ENCODE measurements at places on chromosomes 2 and 18.

DNA sequence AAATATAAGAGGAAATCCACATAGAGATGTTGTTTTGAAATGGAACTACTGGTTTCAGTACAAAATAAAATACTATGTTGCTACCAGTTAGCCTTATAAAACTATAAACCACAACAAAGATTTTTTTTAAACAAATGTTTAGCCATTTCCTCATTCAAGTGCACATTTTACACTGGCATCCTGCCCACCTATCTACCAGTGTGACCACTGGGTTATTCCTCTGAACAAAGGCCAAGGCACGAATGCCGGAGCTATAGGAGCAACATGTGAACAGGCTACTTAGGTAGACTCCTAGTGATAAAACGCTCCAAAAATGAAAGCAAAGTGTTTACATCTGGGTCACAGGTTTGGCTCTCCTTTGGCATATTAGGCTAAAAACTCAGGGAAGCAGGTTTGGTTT, 31.8 kb upstream of the SULT1C4 start:
- DNase-seq = no peak

DNA sequence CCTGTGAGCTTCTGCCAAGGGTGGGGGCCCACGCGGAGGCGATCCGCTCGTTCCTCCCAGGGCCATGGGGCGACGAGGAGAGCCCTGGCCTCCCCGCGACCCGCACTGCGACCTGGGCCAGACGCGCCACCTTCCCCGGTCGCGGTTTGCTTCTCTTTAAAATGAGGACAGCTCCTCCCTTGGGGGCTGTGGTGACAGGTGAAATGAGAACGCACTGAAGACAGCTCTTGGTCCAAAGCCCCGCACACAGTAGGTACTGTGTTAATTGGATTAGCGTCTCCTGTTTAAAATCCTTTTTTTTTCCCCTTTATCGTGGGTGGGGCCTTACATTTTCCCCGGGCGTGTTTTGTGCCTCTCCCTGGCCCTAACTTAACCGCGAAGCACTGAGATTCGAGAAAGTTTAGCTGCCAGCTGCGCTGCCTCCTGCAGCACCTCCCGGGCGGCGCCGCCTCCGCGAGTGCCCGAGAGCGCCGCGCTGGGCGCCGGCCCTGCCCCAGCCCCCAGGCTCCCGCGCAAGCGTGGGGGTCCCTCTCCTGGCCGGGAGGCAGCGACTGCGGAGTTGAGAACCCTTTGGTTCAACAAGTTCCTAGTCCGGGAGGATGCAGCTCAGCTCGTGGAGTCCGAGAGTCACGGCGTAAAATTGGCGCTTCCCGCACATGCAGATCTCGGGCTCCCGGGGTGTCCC, 1.1 kb downstream of the HPCAL1 start:
- peak; percentile 48 for DNase-seq

- no peak for DNase-seq
These were observed 259.6 kb downstream of the SS18 start for GRCh38 chr18:25830787-25831186.

GRCh38 chr18:75104483-75104882, 104.5 kb downstream of the PTGR3 start:
- DNase-seq = no peak

DNA sequence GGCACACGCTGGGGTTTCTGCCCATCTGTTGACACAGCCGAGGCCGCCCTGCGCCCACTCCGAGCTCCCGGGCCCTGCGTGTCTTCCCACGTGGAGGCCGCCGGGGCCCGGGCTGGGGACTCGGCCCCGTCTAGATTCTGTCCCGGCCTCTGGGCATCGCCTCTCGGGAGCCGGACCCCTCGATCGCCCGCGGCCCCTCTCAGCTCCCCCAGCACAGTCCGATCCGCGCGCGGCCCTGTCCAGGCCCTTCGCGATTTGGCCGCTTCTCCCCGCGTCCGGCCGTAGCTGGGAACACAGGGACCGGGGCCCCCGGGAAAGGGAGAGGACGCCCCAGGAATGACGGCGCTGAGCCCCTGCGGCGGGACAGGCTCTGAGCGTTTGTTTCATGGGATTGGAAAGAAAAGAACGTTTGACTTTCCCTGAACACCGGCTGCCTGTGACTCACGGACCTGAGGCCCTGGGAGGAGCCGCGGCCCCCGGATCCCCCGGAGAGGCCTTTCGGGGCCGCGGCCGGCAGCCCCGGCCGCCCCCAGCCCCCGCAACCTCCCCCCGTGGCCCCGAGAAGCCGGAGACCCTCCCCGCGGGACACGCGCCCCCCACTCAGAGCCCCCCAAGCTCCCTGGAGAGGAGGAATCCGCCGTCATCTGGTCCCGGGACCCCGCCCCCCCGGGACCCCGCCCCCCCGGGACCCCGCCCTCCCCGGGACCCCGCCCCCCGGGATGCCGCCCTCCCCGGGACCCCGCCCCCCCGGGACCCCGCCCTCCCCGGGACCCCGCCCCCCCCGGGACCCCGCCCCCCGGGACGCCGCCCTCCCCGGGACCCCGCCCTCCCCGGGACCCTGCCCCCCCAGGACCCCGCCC, 62.7 kb upstream of the CTDP1 start:
- no peak for DNase-seq

DNA sequence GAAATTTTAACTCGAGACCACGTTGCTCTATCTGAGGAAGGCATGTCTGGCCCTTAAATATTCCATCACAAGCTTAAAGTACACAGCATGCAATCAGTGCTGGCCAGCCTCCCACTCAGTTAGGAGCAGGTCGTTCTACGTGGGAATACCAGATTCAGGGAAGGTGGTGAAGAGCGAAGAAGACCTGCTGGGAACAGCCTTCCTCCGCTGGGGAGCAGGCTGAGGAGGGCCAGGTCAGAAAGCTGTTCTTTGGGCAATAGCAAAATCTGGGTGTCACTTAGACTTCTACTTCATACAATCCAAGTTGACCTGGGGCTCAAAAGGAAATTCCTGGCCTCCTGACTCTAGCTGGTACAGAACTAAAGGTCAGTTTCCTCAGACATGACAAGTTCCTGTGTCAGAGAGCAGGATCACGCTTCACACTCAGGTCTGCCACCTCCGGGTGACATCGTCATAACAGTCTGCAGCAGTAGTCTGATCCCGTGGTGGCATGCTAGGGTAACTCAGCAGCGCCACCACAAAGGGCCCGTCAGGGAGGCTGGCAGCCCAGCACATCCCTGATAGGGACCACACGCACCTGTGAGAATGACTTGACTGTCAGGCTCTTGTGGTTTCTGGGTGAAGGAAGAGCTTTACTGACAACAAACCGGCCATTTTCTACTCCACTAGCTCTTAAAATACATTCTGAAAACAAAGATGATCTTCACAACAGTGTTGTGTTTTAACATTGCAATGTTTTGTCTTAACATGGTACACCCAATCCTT, 35.2 kb upstream of the NAPG start:
- no peak for DNase-seq

- no peak for DNase-seq
These were observed 96.3 kb upstream of the DNMT3A start for GRCh38 chr2:25437881-25438662.

DNA sequence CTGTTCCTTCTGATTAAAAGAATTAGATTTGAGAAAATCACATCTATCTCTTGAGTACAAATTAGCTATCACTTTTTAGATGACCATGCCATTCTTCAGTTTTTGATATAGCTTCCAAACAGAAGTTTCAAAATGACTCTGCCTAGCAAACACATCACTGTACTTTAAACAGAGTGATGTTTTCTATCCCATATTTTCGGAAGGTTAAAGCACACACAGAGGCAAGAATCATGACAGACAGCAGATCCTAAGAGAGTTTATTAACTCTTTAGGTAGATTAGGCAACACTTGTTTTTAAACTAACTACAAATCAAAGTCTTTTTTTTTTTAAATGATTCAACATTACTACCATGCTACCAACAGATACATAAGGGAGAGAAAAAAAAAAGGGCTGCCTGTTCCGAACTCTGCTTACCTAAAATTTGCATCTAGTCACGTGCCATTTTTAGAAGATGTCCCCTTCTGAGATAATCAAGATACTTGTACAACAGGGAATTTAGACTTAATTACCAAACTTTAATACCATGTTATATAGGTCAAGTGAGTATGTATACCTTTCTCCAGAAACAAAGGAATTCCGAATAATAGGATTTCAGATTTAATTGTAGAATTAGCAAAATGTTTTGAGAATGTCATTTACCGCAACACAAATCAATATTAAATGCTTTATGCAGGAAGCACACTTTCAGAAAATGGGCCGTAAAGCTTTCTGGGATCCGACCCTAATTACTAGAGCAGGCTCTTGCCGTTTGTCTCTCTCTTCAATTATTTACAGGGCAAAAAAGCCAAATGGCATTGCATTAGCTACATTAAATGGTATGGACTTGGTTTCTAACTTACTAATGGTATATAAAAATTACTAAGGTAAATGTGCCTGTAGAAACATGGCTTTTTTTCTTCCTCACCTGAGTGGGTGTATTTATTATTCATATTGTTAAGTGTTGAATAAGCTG, 2.6 kb downstream of the RBMS1 start:
- DNase-seq = no peak

- peak; percentile 64 for DNase-seq
These were observed 78.2 kb downstream of the KCTD1 start for GRCh38 chr18:26470011-26470637.

- no peak for DNase-seq
These were observed 6.7 kb downstream of the GALNT3 start for GRCh38 chr2:165787334-165787733.

GRCh38 chr2:231286964-231287363, 88.5 kb downstream of the ARMC9 start:
- no peak for DNase-seq

- DNase-seq = no peak
These were observed 68.5 kb upstream of the HDAC4 start for GRCh38 chr2:239469106-239469960.

GRCh38 chr2:123916531-123916930, 108.6 kb upstream of the CNTNAP5 start:
- peak; percentile 94 for DNase-seq

GRCh38 chr2:60830991-60831390, 50.4 kb upstream of the REL start:
- DNase-seq = no peak

GRCh38 chr2:20186078-20186854, 38.7 kb downstream of the SDC1 start:
- no peak for DNase-seq

DNA sequence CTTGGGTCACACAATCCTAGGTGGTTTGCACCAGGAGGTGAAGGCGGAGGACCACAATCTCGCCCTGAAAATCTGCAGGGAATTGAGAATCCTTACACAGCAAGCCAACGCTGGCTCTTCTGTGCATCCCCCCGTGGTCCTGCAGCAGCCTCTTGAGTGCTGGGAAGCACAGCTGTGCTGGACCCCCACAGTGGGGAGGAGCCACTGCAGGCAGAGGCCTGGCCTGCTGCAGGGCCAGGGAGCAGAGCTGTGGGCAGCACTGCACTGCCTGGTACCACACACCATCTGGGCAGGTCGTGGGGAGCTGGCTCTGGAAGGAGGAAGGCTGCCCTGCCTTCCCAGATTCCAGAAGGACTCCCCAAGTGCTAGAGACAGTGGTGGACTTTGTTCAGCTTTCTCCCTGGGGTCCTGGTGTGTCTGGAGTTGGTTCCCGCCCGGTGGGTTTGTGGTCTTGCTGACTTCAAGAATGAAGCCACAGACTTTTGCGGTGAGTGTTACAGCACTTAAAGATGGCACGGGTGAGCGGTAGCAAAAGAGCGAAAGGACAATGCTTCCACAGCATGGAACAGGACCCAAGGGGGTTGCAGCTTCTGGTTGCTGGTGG, 106.3 kb downstream of the FAM168B start:
- DNase-seq = no peak

DNA sequence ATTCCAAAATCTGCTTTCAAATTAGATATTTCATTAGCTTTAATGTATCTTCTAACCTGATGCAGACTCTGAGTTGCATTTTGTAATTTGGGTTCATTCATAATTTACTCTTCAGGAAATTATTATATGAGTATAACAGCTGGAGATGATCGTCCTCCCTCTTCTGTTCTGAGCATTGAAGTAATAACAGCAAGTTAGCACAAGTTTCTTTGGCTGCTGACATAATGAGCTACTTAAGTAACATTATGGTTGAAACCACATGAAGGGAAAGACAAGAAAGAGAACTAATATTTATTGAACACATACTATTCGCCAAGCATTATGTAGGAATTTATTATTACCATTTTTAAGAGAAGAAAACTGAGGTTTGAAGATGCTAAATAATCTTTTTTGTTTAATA, 75.1 kb downstream of the CPO start:
- no peak for DNase-seq

- DNase-seq = no peak
These were observed 141.3 kb upstream of the FOSL2 start for GRCh38 chr2:28251337-28251736.

GRCh38 chr2:241091201-241091600, 10.9 kb downstream of the MTERF4 start:
- no peak for DNase-seq

DNA sequence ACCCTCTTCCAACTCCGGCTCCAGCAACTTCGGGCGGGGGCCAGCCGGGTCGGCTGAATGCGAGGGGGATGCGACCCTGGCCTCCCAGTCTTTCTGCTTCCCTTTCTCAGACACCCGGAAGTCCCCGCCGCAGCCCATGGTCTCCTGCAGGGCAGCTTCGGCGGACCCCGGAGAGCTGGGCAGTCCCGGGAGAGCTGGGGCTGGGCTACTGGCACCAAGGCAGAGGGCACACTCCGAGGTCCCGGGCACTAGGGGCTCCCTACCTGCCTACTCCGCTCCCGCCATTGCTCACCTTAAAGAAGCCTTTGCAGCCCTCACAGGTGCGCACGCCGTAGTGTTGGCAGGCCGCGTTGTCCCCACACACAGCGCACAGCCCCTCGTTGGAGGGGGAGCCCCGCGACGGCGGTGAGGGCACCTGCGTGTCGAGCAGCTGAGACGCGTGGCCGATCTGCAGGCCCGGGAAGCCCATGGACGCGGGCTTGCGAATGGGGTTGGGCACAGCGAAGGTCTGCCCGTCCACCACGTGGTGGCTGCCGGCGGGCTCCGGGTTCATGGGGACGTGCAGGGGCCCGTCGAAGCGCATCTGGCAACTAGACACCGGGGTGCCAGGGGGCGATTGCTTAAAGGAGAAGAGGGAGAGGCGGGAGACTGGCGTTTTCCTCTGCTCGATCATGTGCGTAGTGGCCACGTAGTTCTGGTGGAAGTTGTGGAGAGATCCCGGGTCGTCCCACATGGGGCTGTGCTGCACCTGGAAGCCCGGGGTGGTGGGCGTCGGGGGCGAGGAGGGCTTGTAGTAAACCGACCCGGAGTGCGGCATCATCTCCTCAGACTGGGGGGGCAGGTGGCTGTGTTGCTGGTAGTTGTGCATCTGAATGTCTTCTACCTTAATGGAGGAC, 3.2 kb downstream of the NR4A2 start:
- DNase-seq = no peak

GRCh38 chr2:7508296-7508943, 591.2 kb downstream of the RNF144A start:
- no peak for DNase-seq

DNA sequence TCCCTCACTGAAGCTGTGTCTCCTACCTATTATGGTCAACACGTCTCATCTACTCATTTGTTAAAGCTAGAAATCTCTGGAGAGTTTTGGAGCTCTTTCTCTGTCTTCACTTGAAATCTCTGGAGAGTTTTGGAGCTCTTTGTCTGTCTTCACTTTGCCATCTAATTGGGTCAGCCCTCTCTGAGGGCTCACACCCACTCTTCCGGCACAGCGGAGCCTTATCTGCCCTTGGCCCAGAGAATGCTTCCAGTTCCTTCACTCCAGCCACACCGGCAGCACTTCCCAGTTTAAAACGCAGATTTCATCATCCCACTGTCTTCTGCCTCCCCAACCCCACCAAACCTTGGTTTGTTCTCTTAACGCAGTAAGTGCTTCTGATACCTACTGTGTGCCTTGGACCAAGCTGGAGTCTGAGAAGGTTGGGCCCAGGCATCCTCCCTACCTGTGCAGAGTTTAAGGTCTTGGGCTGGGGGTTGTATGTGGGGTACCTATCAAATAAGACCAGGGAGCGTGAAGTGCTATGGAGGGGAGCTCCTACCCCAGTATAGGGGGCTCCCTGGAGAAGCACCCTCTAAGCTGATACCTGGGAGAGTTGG, 5.0 kb downstream of the HPCAL1 start:
- no peak for DNase-seq

Data from NCI-H1694 (cell line).